ENCODE measurements at places on chromosomes 1 and 21. TPM values are rescaled to one million over a fixed set of nuclear protein-coding genes. Genes with fewer than 3 reads are reported as not detected.

Gene PTPN22
- 1.3 TPM for total RNA-seq

Gene SOAT1
- total RNA-seq: 94.7 TPM

Gene SYDE2
- 9.9 TPM for total RNA-seq

Gene S100A7
- not detected for total RNA-seq

Gene GRIK1
- not detected for total RNA-seq

Gene SPRR1A
- not detected for total RNA-seq

Gene BRINP3
- not detected for total RNA-seq

Gene STUM
- not detected for total RNA-seq

Gene NPHS2
- not detected for total RNA-seq

Gene PRKAA2
- 2.4 TPM for total RNA-seq

Gene SLAMF9
- total RNA-seq: 0.43 TPM

Gene SYCP1
- total RNA-seq: not detected

Gene TNFAIP8L2
- not detected for total RNA-seq

Gene CHRM3
- total RNA-seq: 1.1 TPM

Gene DISP3
- 0.34 TPM for total RNA-seq

Gene ANGPTL3
- not detected for total RNA-seq

Gene DIO1
- not detected for total RNA-seq

Gene FNDC5
- total RNA-seq: 0.96 TPM

Gene OR2L8
- not detected for total RNA-seq

Gene DMBX1
- 0.07 TPM for total RNA-seq

Gene YIPF1
- total RNA-seq: 27.1 TPM

Measured in astrocyte (in vitro differentiated cells and primary cell).